ENCODE measurements at places on chromosomes 2 and 18. TPM values are rescaled to one million over a fixed set of nuclear protein-coding genes. Genes with fewer than 3 reads are reported as not detected.

DNA sequence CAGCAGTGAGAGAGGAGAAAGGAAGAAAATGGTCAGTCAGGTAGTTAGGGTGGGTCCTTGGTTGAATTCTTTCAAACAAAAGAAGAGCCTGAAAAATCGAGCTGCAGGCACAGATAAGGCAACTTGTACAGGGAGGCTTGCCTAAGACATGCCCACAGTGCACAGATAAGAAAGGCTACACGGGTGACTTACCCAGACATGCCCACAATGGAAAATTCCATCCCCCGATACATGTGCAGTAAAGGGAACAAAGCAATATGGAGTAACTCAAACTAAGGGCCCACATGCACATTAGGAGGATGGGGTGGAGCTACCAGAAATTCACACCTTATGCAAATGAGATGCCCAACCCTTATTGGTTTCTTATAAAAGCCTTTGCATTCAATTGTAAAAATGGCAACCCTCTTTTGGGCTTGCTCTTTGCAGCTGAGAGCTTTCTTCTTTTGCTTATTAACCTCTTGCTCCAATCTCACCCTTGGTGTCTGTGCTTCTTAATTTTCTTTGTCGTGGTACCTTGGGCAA lies 110.3 kb upstream of the RMP24 start:
- DNase-seq: no peak

- DNase-seq: no peak
These were observed 82.3 kb downstream of the PTH2R start for GRCh38 chr2:208488686-208489564.

DNA sequence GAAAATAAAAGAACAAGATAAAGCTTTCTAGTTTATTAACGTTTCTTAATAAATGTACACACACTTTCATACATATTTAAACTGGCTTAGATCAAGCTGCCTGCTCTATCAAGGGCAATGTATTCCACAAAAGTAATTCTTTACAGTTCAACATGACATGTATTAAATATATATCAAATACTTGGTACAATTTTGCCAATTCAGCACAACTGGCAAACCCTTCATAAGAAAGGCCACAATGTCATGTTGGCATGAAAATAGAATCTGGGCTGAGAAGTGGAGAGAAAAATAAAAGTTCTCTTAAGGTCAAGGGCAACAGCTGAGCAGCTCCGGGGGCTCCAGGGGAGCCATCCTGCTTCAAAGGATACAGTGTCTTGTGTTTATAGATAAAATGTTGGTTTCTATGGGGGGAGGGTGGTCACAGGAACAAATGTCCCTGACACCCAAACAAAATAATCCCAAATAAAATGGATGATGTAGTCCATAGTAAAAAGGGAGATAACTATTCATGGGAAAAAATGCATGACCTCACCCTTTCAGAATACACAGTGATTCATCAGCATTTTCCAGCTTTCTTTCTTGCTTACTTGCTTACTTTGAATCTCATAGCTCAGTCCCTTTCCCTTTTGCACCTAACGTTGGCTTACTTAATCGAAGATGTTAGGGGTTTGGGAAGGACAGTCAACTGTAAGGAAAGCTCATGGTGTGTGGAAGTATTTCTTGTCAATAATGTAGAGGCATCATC lies 494.9 kb downstream of the NYAP2 start:
- peak; percentile 81 for DNase-seq

DNA sequence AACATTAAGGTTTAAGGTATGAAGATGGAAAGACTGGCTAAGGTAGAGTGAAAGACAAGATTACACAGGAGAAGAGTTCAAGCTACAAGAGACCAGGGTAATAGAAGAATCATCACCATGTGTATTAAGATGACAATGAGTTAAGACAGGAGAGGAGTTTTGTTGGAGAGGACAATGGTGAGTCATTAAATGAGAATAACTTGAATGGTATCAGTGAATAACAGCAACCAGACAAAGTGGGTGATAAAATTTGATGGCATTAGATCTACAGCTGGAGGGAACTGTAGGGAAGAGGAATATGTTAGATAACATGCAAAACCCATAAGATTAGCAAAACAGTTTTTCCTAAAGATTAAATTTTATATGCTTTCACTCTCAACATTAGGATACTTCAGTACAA lies 18.8 kb upstream of the ENOSF1 start:
- DNase-seq: no peak

DNA sequence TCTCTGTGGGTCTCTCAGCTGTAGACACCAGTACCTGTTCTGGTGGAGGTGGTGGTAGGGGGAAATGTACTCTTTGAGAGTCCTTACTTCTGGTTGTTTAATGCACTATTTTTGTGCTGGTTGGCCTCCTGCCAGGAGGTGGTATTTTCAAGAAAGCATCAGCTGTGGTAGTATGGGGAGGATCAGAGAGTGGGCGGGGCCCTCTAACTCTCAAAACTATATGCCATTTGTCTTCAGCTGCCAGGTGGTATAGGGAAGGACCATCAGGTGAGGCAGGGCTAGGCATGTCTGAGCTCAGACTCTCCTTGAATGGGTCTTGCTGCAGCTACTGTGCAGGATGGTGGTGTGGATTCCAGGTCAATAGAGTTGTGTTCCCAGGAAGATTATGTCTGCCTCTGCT lies 1100.8 kb downstream of the CNTNAP5 start:
- no peak for DNase-seq

DNA sequence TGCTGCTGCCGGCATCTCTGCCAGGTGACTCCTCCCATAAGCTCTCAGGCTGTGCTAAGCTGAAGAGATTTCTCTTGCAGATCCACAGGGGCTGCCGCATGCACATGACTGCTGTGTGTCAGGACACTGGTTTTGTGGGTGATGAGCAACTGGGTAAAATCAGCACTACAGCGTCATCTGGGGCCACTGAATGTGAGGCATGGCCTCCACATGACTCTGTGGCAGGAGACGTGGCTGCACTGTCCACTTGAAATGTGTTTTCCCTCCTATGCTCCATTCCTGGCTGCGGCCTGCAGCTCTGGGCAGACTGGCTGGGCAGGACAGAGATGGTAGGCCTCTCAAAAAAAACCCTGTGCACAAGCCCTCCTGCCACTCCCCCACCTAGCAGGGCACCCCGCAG lies 63.6 kb downstream of the MARCO start:
- DNase-seq: no peak

GRCh38 chr2:209307161-209308001 lies 116.5 kb upstream of the MAP2 start:
- DNase-seq: no peak

GRCh38 chr2:20189299-20189931 lies 35.5 kb downstream of the SDC1 start:
- DNase-seq: no peak

DNA sequence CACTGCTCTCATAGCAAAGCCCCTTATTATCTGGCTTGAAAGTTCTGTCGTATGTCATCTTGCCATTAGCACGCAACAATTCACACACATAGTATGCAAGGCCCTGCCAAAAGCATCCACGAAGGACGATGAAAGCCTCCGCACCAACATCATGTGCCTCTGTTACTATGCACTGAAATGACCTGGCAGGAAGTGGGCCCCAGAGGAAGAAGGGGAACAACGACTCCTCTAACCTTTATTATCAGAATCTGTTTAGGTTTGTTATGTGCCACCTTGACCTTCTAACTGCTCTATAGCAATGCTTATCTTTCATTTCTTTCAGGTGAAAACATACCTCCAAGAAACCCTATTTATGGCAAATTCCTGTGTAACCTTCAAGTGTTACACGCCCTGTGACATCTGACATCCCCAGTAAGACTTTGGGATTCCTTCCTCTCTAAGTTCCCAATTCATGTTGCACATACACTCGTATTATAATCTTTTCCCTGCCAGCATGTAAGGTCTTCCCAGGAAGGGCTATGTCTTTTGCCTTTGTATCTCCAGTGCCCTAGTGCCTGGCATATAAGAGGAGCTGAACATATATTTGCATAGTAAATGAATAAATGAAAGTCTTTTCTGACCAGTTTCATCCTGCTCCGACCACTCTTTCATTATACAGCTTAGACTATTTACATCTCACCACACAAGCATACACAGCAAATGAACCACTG lies 7.0 kb upstream of the NDUFV2 start:
- DNase-seq: no peak

DNA sequence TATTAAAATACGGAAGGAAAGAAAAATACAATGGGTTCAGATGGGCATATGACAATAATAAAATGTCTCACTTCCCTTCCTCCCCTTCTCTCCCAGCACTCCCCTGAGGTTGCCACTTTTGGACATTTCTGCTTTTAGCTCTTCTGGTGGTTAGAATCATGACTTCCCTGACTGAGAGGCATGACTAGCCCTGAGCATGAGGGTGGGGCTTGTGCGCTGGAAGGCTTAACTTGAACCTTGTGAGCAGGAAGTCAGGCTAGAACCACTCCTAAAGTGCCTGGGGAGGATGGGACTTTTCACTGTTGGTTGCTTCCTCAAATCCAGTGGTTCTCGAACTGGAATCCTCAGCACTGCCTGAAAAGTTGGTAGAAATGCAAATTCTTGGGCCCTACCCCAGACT lies 19.7 kb upstream of the ARHGAP25 start:
- DNase-seq: no peak

- DNase-seq: no peak
These were observed 8.1 kb downstream of the DRC1 start for GRCh38 chr2:26409785-26410184.

DNA sequence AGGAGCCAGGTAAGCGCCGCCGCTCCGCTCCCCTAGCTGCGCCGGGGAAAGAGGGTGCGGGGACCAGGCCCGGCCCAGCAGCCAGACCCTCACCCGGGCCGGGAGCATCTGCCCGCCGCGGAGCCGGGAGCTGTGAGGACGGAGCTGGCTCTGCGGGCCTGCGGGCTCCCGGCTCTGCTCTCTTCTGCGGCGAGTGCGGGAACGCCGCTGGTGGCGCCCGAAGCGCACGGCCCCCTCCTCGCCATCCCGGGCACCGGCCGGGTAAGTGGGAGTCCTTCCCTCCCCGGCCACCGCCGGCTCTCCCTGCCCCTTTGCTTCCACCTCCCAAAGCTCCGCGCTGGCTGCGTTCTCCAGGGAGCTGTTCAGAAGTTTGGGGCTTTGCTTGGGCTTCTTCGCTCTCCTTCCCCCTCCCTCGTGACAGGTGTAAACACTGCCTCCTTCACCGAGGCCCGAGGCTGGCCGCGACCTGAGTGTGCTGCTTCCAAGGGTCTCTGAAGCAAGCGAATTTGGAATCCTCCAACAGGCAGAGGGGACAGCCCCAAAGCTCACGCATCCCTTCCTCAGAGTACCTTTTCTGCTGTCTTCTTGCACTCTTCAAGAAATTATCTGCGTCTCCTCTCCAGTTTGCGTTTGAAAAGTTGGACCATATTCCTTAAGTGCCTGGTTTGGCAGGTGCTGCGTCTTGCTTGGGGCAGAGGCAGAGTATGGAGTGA lies 632 bp downstream of the AFTPH start:
- peak; percentile 26 for DNase-seq

DNA sequence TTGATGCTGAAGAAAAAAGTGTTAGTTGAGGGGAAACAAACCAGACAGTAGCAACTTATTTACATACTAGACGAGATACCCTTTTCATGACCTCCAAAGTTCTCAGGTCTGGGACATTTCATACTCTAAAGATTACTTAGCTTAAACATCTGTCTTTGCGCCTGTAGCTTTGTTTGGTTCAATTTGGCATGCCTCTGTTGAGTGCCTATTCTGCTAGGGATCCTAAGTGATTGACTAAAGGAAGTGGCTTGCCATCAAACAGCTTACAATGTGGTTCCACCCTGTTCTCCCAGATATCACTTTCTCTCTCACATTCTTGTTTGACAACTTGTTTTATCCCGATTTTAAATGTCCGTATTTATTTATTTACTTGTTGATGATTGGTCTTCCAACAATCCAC lies 488.8 kb downstream of the PARD3B start:
- DNase-seq: peak; percentile 22

DNA sequence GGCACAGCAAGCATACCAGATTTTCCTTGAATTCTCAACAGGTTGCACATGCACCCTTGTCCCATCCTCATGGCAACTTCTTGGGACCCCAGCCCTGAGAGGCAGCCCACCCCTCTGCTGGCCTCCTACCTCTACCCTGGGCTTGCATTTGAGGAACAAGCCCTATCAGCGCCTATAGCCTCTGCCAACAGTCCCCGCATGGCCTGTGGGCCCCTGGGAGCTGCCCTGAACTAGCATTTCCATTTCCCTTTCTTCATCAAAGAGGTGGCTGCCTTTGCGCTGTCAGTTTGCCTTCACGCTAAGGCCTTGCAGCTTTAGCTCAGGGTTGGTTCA lies 5.4 kb upstream of the ZAP70 start:
- DNase-seq: no peak

- DNase-seq: no peak
These were observed 52.7 kb downstream of the CCDC68 start for GRCh38 chr18:54906331-54907185.

DNA sequence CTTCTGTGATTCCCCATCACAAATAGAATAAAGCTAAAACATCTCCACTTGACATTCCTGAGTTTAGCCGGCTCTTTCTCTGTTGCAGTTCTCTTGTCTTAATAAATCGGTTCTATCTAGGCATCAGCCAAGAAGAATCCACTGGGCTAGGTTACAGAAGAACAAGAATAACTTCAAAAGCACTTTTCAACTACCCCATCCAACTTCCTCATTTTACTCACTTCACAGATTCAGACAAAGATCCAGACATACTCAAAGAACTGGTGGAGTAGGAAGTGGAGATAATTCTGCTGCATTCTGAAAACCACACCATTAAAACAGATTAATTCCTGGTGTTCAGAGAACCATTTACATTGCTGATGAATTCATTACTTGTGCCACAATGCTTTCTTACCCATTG lies 9.6 kb upstream of the ALPK2 start:
- no peak for DNase-seq

- DNase-seq: peak; percentile 47
These were observed 980 bp downstream of the OBSL1 start for GRCh38 chr2:219570194-219570923.

DNA sequence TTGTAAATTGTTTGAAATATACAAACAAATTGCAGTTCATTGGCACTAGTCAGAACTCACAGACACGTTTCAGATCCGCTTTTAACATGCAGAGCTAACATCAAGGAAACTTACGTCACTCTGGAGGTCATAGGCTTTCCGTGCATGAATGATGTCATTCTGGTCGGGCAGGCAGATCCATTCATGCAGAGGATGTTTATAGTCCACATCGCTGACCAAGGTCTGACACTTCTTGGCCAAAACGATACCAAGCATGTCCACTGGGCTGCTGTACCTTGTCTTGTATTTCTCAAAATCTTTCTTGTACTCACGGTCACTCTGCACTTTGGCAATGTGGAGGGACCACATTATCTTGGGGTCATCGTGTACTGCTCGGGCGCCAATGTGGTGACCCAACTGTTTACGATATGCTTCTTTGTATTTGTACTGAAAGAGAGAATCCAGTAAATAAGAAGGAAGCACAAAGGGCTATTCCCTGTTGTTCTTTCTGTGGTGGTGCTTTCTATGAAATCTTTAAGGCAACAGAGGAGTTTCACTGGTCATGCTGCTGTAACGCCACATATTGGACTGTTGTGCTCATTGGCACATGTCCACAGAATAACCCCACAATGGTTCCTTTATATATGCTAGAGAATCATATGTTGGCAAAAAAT lies 114.8 kb downstream of the NEB start:
- DNase-seq: no peak

- no peak for DNase-seq
These were observed 278.4 kb upstream of the TNP1 start for GRCh38 chr2:217138284-217138683.

GRCh38 chr2:216618785-216619184 lies 14.4 kb upstream of the IGFBP2 start:
- DNase-seq: no peak

GRCh38 chr2:159053161-159054031 lies 85.0 kb downstream of the TANC1 start:
- DNase-seq: no peak

Gene ANKRD39
- total RNA-seq: 24.5 TPM

Gene GDF7
- not detected for total RNA-seq

Gene MALT1
- 24.2 TPM for total RNA-seq

Gene KCNG3
- 2.4 TPM for total RNA-seq

Gene SKA1
- total RNA-seq: 11.6 TPM

Gene ERBB4
- under 0.01 TPM for total RNA-seq

Gene SLC8A1
- total RNA-seq: 1.6 TPM
